ENCODE measurements at places on chromosomes 6 and 20.

- DNase-seq, result no peak
Observed at GRCh38 chr6:162907876-162908481, 180.2 kb downstream of the PACRG start.

GRCh38 chr6:33761922-33762629 lies 15.4 kb upstream of the IP6K3 start:
- peak; percentile 67 for DNase-seq

- DNase-seq, result no peak
Observed at GRCh38 chr6:38320358-38320757, 319.4 kb downstream of the BTBD9 start.

DNA sequence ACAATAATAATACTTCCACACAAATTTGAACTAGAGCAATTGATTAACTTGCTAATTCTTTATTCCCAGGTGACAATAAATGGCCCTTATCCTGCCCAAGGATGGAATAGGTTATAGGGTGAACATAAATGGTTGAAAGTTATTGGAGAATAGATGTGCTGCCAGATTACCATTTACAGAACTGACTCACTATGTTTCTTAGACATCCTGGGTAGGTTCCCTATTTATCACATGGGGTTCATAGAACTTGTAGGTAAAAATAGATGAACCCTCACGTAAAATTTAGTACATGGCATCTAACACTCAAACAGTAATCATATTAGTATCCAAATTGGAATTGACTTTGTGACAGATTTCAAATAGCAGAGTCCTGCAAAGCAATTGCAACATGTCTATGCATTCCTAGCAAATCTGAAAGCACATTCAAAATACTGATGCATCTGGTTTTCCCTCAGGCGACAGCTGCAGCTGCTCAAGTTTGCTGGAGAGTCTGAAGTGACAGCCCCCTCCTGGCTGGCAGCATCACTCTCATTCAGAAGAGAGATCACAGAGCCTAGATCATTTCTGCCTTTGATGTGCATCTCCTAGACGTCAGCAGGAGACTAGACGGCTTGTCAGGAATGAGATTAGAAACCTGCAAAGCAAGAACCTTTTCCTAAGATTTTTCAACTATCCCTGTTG lies 80.2 kb upstream of the RNF217 start:
- DNase-seq, result no peak

DNA sequence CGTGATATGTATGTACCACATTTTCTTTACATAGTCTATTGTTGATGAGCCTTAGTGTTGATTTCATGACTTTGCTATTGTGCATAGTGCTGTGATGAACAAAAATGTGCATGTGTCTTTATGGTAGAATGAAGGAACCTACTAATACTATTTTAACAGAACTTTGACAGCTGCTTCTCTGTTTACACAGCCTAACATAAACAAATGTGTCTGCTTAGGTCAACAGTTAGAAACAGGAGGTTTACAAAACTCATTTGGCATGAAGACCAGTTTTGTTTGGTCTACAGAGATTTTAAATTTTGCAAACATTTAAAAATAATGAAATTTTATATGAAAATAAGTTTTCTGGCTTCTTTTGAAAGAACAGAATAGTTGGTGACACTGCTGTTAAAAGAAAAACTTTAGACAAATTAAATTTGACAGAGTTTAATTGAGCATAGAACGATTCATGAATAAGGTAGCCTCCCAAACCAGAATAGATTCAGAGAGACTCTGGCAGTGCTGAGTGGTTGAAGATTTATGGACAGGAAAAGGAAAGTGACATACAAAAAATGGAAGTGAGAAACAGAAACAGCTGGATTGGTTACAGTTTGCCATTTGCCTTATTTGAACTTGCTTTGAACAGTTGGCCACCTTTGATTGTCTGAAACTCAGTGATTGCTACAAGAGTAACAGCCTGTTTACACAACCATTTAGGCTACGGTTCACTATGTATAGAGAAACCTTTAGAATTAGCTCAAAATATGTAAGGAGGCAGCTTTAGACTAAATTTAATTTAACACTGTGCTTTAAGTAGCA lies 715.8 kb upstream of the HS3ST5 start:
- no peak for DNase-seq

DNA sequence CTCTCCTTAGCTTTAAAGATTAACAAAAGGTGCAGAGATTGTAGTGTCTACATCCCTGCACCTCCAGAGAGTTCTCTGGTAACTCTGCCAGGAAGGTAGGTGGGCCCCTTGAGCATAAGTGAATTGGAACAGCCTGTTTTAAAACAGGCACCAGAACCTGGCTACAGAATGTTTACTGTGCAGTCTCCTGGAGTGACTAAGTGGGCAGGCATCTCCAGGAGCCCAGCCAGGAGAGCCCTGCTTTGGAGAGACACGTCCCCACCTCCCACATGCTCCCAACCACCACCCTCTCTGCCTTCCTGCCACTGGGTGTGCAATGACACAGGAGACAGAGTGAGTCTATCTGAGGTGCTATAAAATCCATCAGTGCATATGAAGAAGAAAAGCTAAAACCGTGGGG lies 110.3 kb upstream of the EYA4 start:
- DNase-seq, result no peak

- no peak for DNase-seq
Observed at GRCh38 chr20:63873477-63873971, 8.5 kb downstream of the TPD52L2 start.

DNA sequence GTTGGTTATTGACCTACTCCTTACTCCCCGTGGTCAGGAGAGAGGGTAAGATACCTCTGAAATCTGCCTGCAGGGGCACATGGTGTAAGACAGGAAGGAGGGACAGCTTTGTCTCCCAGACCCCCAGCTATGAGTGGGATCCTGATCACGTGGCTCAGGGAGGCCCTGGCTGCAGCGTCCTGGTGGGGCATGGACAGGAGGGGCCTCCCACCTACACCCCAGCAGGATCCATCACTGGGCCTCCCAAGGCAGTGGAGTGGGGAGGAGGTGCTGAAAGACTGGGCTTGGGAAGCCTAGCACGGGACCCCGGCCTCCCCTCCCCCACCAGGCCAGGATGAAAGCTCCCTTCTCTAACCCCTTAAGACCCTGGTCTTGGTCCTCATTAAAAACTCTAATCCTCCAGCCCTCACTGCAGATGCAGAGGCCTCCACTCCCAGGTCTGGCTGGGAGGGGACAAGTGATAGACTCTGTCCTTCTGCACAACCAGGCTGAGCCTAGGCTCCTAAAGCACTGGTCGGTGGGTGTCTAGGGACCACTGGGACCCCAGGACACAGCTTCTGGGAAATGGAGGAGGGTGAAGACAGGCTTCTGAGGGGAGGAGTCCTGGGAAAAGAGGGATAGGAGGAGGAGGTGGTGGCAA lies 29.6 kb upstream of the VEGFA start:
- no peak for DNase-seq

DNA sequence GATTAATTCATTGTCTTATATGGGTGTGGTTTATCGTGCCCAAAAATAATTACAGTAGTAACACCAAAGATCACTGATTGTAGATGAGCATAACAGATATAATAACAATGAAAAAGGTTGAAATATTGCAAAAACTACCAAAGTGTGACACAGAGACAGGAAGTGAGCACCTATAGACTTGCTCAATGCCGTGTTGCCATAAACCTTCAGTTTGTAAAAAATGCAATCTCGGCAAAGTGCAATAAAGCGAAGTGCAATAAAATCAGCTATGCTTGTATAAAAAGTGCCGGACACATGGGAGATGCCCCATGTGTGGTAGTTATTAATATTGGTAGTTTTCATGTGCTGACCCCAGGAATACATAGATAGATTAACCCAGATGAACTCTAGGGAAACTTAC lies 192.6 kb downstream of the NRN1 start:
- no peak for DNase-seq

- DNase-seq, result peak; percentile 72
Observed at GRCh38 chr6:55980627-55981211, 105.3 kb upstream of the BMP5 start.

DNA sequence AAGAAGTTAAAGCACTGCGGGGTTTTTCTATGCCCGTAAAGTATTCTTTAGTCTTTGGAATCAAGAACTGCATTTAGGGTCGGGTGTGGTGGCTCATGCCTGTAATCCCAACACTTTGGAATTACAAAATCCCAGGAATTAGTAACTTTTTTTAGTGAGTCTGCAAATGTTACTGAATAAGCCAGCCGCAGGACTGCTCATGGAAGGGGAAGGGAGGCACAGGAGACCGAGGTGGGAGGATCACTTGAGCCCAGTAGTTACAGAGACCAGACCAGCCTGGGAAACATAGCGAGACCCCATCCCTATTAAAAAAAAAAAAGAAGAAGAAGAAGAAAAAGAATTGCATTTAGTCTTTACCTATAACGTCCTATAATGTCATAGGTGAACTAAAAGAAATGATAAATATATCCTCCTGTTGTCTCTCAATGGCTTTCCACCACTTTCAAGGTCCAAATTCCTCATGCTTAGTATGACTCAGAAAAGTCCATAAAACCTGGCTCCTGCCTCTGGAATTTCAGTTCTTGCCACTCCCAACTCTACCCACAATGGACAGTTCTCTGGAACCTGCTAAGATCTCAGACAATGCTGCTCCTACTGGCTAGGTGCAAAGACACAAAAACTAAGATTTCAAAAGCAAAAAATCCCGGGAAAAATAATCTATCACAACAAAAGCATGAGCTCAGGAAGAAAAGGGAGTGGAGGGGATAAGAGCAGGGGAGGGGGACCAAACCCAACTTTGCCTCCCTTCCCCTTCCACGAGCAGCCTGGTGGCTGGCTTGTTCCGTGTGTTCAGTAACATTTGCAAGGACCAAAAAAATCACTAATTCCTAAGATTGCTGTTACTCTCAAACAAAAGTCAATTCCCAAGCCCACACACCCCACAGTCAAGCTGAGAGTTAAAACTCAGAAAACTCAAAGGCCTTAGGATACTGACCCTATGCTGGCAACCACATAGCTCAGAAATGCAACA lies 39.0 kb downstream of the B4GALT5 start:
- DNase-seq, result peak; percentile 62

DNA sequence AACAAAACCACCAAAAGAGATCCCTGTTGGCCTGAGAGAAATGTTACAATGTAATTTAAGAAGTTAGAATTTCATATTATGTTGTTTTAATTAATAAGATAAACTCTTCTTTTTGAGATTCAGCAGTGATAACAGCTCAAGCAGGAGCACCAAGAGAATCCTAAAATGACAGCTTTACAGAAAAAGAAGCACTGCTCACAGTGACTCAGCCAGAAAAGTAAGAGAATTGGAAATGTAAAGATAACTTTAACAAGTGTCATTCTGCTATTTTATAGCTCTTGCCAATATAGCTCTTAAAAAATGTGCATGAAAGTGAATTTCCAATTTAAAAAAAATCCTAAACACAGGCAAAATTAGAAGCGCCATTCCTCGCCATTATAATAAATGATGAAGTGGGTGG lies 111.3 kb downstream of the UBE3D start:
- DNase-seq, result no peak

- no peak for DNase-seq
Observed at GRCh38 chr6:135905604-135906300, 54.3 kb downstream of the PDE7B start.

DNA sequence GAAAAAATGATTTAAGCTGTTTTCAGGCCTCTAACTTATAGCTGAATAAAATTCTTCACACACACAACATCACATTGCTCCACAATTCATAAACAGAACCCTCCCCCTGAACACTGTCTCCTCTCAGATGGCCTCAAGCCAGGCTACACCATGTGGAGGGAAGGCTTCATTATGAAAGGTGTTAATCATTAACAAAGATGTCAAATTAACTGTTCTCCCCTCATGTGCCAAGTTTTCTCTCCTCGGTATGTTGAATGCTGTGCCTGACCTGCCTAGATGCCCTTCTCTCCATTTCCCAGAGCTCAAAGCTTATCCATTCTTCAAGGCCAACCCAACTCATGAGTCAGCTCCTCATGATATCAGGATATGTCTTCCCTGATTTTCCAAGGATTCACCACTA lies 210.4 kb downstream of the GMDS start:
- DNase-seq, result no peak

DNA sequence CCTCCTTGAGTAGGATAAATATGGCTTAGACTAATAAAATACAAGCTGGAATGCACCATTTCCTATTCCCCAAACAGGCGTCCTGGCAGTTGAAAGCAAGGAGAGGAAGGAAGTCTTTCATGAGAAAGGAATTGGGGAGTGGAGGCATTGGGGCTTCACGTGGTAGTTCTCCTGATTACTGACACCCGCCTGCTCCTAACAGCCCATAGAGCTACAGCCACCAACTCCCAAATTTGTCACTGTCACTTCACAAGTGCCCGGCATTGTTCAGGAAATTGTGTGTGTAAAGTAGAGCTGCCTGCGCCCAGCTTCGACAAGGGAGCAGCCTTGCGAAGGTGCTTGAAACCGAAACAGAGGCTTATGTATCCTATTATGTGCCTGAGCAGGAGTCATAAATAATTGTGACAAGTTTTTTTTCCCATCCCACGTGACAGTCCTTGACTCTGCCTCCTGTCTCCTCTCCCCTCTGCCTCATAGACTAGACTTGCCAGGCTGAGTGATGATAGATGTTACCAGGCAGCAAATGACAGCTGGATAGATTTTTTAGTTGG lies 301.7 kb upstream of the ZFP64 start:
- peak; percentile 51 for DNase-seq

DNA sequence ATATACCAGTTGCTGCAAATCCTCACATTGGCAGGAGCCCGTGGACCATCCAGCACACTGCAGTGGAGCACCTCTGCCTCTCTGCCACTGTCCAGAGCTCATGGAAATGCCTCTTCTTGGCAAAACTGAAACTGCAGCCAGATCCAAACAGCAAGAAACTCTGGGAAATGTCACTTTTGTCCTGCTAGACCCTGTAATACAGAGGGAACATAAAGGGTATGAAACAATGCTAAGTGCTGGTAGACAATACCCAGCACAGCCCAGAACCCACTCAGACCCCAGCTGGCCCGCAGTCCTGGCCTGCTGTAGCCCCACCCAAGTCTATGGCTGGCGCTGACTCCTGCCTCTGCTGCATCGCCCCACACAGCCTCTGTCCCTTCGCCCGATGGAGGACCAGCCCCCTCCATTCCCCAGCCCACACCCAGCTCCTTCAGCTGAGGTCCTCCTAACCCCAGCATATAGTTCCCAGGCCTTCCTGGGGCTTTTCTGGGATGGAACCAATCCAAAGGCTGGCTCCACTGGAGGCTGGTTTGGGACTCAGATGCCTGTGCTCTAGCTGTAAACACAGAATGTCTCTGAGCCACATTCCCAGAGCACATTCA lies 242.5 kb downstream of the LRFN2 start:
- DNase-seq, result no peak

GRCh38 chr6:166559211-166559610 lies 27.3 kb downstream of the RAMACL start:
- no peak for DNase-seq

GRCh38 chr20:33431797-33432381 lies 11.7 kb downstream of the SNTA1 start:
- DNase-seq, result no peak

GRCh38 chr6:6533176-6533575 lies 55.3 kb upstream of the LY86 start:
- DNase-seq, result no peak

GRCh38 chr6:154343473-154344308 lies 12.9 kb downstream of the IPCEF1 start:
- DNase-seq, result peak; percentile 94

- no peak for DNase-seq
Observed at GRCh38 chr6:112235956-112236355, 18.4 kb downstream of the LAMA4 start.

Data from HAP-1 (cell line).